IMR-90 (cell line): ENCODE measurements at places on chromosomes 1 and 21. TPM values are rescaled to one million over a fixed set of nuclear protein-coding genes. Genes with fewer than 3 reads are reported as not detected.

Gene MROH9
- total RNA-seq: not detected in 2 replicates

Gene RGS13
- total RNA-seq: not detected in 2 replicates

Gene NECTIN4
- total RNA-seq: under 0.01 and 0.18 TPM in 2 replicates

Gene NBPF14
- 24.7 and 43.7 TPM in 2 replicates for total RNA-seq

Gene APP
- total RNA-seq: 191 and 196 TPM in 2 replicates

Gene TAS1R1
- total RNA-seq: not detected in 2 replicates

Gene DMRTA2
- not detected in 2 replicates for total RNA-seq

Gene GPR3
- total RNA-seq: 0.72 and 0.83 TPM in 2 replicates

Gene NMNAT2
- total RNA-seq: 0.36 and 0.56 TPM in 2 replicates

Gene MRPS6
- total RNA-seq: 7.5 and 11.9 TPM in 2 replicates

GRCh38 chr1:66730462-66730861, 21.8 kb upstream of the DYNLT5 start:
- DNase-seq: no peak

- peak; percentile 49 for DNase-seq
Observed at GRCh38 chr1:20472860-20473711, 12.9 kb downstream of the CAMK2N1 start.

DNA sequence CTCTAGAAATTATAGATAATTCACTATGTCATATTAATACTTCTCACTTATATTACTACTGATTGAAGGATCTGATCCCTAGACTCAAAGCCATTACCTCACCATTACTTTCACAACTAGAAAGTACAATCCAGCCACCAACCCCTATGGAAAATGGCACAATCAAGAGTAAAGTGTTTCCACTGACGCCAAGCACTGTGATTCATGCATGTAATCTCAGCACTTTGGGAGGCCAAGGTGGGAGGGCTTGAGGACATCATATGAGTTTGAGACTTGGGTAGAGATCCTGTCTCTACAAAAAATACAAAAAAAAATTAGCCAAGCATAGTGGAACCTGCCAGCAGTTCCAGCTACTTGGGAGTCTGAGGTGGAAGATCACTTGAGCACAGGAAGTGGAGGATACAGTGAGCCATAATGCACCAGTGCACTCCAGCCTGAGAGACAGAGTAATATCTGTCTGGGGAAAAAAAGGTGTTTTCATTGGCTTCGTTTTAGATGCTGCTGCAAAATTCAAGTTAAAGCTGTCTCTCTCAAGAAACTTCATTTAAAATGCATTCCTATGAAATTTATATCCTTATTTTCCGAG, 126.5 kb downstream of the AKT3 start:
- no peak for DNase-seq

- DNase-seq: no peak
Observed at GRCh38 chr1:30411206-30411605, 312.2 kb downstream of the MATN1 start.

- DNase-seq: no peak
Observed at GRCh38 chr1:183461350-183461749, 10.9 kb upstream of the SMG7 start.

DNA sequence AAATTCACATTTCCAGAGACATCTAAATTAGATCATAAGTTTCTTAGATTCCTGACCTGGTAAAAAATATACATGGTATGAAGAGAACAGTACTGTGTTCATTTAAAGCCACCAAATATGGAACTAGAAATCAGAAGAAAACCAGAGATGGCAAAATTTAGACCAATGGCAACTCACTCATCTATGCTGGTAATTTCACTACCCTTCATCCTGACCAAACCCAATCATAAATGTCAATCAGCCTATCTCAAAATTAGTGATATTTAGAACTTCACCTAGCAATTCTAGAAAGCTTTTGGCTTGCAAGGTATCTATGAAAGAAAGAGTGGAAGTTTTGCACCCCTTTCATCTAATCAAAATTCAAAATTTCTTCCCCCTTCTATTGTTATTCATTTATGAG, 107.7 kb downstream of the NIBAN1 start:
- no peak for DNase-seq

DNA sequence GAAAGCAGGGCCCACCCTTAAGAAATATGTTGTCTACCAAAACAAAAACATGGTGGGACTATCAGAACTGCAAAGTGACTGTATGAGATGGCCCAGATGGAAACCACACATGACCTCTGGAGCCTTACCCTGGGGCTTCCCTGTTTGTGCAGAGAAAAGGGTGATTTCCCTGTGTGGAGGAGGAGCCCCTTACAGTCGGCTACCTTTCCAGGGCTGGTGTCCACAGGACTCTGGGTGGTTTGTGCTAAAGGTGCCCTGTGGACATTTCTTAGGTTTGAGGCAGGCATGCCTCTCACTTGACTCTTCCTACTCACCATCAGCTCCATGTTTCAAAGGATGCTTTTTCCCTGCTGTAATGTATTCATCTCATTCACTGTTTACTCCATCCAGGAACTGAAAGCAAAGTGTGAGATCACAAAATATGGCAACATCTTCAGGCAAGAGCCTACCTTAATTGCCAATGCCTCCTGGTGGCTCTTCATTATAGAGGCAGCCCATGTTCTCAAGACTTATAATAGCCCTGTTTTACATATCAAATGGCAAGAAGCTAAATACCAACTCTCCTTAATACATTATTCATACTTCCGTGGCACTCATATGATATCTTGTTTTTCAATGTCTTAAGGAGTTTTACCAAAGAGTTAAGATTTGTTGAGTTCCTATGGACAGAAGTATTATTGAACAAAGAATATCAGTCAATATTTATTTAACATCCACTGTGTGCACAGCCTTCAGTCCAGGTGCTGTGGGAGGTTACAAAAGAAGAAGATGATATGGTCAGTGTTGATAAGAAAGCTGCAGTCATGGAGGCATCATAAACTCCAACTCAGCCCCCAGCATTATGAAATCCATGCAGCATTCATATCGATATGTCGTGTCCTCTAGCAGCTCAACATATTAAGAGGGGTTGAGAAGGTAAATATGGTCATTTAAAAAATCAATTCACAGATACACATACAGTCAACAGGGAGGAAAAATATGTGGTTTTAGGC, 15.5 kb upstream of the TFF3 start:
- DNase-seq: no peak

- no peak for DNase-seq
Observed at GRCh38 chr1:152392909-152393308, 21.2 kb downstream of the CRNN start.

DNA sequence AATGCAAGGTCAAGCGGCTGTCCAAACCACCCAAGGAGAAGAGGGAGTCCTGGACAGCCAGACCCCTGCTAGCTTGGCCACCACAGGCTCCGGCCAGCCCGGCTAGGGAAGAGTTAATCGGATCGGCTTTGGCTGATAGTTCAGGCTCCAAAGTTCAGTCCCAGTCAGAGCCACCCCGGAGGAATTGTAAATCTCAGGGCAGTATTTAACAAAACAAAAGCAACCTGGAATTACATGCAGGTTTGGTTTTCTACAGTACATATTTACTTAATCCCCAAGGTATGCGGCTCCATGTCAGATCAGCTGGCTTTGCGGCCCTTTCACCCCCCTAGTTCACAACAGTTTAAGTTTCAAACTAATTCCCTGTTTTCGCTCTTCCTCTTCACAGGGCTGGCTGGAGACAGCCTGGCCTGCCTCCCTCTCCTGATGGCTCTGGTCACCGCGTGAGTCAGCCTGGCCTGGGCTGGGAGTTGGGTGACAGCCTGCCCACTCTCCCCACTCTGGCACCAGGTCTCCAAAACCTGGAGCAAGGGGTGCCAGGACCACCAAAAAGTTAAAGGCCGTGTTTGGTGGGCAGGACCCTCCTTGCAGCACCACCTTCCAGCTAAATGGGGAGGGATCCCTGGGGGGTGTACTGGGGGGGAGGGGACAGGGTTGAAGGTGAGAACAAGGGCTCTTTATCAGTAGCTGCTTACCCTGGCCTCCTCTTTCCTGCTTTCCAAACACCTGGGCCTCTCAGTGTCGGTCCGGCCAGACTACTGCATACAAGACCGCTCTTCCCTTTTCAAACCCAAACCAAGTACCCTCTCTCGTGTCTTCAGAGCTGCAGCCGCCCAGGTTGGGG, 1.9 kb downstream of the DHRS3 start:
- peak; percentile 62 for DNase-seq

- DNase-seq: no peak
Observed at GRCh38 chr1:180588121-180588520, 29.4 kb downstream of the OVAAL start.

DNA sequence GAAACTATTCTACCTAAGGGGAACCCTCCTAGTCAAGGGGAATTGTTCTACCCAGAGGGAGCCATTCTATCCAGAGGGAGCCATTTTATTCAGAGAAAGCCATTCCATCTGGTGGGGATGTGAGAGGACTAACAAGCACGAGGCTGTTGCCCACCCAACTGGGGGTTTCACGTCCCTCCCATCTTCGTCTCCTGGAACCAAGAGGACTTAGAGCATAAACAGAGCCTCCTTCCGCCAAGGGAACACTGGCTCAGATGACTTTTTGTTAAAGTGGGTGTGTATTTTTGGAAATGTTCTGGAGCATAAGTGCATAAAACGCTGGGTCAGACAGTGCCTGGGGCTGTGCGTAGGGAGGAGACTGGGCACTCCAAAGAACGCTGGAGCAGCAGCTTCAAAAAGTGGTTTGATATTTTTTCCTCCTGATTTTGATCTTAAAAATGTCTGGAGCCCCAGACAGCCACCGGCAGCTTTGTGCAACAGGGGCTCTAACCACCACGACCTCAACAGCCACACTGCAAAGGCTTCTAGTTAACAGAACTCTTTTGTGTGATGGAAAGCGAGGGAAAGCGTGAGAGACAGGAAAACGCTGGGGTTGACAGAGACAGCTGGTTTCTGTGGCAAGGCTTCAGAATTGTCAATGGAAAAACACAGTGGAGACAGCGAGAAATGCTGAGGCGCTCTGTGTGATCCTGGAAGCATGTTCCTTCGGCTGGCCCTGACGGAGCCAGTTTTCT, 363.6 kb upstream of the CAMK1G start:
- no peak for DNase-seq

DNA sequence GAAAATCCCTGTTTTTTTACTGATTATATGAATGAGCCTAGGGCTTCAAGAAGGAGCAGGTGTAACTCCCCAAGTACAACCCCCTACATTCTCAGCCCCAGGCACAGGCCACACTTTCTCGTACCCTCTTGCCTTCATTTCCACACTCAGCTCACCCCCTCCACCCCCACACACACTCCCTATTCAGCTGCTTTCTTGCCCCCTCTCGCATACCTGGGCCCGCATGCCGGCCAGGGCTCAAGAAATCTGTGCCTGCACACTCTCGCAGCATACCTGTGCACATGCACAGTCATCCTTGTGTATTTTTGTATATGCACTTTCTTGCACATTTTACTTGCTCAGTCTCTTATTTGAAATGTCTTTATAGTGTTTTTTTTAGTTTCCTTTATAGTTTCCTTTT, 2.0 kb downstream of the PTPRF start:
- DNase-seq: no peak

DNA sequence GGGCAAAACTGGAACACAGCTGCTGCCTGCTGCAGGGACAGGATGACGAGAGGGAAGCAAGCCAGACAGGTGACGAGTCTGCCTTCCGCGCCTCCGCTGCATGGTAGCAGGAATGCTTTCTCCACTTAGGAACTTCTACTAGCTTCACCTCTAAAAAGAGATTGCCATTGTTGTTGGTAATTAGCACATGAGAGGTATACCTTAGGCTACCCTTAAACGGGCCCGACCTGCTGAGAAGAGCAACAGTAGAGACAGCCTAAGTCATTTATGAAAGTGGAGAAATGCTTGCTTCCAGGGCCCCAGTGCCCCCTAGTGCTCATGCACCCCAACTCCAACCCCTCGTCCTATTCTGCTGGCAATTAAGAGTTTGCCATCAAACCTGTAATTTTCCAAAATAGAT, 96.9 kb upstream of the AKT3 start:
- no peak for DNase-seq

- DNase-seq: no peak
Observed at GRCh38 chr1:93769777-93770176, 88.1 kb upstream of the BCAR3 start.

DNA sequence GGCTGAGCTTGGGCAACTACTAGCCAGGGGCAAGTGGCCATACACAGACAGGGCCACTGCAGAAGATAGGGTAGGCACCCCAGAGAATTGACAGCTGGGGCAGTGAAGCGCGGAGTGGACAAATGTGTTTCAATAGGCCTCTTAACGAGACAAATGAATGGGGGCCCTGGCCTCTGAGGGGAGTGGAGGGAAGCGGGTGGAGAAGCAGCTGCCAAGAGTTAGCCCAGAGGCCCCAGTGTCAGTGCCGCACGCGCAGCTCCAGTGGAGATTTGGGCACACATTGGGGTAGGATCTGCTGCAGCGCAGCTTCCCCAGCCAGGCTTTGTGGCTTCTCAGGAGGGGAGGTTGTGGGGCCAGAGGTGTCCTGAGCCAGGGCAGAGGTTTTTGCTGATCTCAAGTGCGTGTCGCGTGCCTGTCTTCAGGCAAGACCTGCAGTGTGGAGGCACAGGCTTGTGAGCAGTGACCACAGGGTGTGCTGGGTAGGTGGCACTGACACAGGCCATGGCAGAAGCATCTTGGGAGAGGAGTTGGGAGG, 16.9 kb downstream of the PTPRF start:
- no peak for DNase-seq

DNA sequence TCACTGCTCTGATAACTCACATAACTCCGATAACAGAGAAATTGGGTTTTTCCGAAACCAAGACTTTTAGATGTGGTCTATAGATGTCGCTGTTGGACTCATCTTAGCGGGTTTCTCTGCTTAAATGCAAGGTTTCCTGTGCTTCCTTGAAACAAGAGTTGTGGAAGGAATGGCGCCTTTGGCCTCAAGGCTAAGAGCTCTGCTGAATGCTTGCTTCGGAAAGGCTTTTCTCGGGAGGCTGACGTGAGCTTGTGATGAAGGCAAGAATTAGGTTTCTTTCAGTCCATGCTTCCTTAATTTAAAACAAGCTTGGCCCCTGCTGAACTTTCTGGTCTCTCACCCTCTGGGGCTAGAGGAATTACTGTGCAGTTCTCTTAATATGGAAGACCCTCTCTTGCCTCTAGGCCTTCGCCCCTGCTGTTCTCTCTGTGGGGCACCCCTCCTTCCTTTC, 113.5 kb downstream of the MAP3K21 start:
- peak; percentile 28 for DNase-seq
